Fibroblast of skin of scalp (primary cell): ENCODE measurements at places on chromosomes 4 and X.

- DNase-seq = no peak
These were observed 100.6 kb downstream of the KCNIP4 start for GRCh38 chr4:21848021-21848420.

DNA sequence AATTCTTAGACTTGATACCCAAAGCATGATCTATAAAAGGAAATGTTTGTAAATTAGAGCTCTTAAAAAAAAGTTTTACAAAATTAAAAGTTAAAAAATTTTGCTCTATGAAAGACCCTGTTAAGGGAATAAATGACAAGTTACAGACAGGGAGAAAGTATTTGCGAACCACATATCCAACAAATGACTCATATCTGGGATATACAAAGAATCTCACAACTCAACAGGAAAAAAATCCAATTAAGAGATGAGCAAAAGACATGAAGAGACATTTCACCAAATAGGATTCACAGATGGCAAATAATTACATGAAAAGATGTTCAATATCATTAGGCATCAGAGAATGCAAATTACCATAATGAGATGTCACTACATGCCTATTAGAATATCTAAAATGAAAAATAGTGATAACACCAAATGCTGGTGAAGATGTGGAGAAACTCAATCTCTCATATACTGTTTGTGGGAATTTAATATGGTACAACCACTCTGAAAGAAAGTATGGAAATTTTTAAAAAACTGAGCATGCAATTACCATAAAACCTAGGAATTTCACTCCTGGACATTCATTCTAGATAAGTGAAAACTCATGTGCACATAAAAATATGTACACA is 100.8 kb upstream of the EOLA2 start:
- peak; percentile 72 for DNase-seq

- DNase-seq = no peak
These were observed 307.5 kb upstream of the ANXA10 start for GRCh38 chr4:167784826-167785225.

DNA sequence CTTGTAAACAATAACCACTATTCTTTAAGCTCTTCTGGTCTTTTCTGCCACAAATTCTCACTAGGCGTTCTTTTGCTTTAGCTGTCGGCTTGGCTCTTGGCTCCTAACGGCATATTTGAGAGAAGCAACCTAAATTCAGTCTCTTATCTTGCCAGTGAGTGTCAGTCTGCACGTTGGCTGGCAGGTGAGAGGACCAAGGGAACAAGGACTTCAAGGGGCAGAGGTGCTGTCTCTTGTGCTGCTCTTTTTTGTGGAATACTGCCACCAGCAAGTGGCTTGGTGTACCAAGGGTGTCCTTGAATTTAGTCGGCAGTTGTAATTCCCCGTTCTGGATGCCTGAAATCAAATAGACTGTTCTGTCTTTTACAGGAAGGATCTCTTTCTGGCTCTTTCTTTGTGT is 77.8 kb upstream of the SLC4A4 start:
- DNase-seq = no peak

- peak; percentile 66 for DNase-seq
These were observed 2.3 kb downstream of the CCDC149 start for GRCh38 chr4:24910499-24910898.

DNA sequence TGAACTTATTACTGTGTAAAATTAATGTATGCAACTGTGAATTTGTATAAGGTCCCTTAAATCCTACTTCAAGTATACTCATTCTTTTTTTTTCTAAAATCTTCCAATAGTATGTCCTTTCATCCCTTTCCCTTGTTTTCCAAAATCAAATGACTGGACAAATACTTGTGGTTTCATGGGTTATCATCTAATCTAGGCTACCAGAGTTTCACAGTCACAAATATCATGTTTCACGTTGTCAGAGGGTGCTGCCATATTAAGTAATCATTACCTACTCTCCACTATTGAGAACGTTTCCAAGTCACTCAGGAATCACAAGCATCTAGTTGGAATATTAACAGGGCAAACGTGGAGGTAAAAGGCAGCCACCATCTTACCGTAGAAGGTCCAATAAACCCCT is 1235.0 kb upstream of the TENM3 start:
- DNase-seq = peak; percentile 15

DNA sequence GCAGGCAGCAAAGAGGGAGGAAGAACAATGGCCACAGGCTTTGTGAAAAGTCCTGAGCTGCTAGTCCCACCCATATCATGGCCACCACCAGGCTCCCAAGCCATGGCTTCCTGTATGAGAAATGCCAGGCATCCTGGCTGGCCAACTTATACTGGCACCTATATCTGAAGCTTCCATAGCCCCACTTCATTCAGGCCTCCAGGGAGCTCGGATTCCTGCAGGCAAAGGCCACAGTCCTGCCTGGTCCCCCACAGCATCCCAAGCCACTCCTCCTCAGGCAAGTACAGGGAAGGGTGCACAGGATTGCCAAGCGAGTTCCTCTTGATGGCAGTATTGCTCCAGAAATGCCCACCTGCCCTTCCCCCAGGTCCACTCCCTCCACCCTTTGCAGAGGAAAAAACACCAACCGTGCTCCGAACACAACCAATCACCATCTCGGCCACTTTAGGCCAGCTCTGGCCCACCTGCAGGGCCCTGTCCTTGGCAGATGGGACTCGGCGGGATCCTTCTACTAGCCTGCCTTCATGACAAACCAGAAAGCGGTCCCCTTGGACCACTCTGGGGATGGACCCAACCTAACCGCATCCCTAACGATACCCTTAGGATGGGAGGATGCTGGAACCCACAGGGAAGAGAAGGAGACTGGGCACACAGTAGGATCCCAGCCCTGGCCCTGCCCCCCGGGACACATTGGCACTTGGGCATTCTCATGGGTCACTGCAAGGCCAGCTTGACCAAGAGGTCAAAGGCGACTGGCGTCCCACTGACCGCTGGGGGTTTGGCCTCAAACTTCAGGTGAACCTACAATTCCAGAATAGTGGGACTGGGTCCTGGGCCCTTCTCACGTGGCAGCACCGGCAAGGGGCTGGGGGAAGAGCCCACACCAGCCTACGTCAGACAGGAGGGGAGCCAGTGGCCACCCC is 220.4 kb upstream of the AGTR2 start:
- no peak for DNase-seq

DNA sequence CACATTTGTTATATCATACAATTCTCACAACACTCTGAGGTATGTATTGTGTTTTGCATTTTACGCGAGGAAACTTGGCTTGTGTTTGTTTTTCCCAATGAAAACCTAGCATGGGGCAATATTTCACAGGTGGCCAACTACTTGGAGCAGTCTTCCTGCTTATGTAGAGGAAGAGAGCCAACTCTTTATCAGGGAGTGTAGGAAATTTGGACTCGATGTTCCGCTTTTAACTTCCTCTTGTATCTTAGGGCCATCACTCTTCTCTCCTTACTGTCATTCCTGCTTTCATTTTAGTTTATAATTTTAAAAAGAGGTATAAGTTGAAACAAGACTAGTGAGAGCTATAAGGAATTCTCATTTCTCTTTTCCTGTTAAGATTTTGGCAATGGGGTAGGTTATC is 107.7 kb upstream of the RPS6KA3 start:
- no peak for DNase-seq

DNA sequence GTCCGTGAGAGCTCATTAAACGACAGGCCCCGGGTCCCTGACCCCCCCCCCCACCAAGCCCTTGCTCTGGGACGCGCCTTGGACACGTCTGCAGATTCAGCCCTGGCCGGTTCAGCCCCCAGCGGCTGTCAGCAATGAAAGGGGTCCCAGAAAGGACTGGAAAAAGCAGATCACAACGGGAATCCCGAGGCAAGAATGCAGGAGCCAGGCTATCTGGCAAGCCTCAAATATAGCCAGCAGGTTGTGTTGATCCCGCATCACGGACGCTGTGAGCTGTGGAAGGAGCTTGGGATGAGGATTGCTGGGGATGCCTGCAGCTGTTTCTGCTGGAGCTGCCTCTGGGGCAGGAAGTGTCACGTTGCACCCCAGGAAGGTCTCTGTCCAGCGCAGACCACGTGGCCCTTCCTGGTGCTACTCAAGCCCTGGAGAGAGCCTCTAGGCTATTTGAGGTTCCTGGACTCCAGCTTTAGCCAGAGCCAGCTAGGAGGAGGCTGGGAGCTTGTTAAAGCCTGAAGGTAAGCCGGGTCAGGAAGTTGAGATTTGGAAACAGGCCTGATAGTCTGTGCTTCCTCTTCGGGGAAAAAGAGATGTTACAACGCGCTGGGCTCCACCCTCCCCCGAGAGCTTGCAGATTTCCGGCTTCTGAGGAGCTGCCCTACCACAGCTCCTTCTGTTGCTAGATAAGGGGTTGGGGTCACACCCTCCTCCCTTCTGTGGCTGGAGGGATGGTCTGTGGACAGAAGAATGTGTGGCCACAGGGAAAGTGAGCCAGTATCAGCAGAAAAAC is 19.3 kb upstream of the CSF2RA start:
- peak; percentile 21 for DNase-seq

DNA sequence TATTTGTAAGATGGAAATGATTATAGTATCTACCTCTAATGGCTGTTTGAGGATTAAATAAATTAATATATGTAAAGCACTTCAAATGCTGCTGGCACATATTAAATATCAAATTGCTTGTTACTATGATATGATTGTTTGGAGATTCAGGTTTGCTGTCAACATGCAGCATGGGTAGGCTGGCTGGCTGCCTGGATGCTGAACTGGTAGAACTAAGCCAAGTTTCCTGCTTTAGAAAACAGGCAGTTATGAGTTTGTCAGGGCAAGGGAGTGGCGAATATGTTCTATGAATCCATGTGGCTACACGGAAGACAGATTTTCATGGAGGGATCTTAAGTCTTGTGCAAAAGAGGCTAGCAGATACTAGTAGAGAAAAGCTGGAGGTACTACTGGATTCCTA is 239.6 kb downstream of the GBA3 start:
- no peak for DNase-seq

DNA sequence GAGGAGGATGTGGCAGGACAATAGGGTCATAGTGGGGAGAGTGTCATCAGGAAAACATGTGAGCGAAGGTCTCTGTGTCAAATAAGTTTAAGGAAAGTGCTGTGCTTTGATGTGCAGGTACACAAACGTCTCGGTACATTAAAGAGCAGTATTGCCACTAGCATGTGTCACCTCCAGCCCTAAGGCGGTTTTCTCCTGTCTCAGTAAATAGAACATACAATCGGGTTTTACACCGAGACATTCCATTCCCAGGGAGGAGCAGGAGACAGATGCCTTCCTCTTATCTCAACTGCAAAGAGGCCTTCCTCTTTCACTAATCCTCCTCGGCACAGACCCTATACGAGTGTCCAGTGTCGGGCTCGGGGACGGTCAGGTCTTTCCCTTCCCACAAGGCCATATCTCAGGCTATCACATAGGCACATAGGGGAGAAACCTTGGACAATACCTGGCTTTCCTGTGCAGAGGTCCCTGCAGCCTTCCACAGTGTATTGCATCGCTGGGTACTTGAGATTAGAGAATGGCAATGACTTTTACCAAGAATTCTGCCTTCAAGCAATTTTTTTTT is 684.5 kb downstream of the PDHA2 start:
- DNase-seq = no peak

GRCh38 chr4:101074326-101074725 is 273.0 kb downstream of the PPP3CA start:
- DNase-seq = peak; percentile 14

GRCh38 chrX:152899111-152899873 is 1.4 kb downstream of the ZNF185 start:
- no peak for DNase-seq

GRCh38 chrX:117854806-117855205 is 261.8 kb downstream of the KLHL13 start:
- no peak for DNase-seq

DNA sequence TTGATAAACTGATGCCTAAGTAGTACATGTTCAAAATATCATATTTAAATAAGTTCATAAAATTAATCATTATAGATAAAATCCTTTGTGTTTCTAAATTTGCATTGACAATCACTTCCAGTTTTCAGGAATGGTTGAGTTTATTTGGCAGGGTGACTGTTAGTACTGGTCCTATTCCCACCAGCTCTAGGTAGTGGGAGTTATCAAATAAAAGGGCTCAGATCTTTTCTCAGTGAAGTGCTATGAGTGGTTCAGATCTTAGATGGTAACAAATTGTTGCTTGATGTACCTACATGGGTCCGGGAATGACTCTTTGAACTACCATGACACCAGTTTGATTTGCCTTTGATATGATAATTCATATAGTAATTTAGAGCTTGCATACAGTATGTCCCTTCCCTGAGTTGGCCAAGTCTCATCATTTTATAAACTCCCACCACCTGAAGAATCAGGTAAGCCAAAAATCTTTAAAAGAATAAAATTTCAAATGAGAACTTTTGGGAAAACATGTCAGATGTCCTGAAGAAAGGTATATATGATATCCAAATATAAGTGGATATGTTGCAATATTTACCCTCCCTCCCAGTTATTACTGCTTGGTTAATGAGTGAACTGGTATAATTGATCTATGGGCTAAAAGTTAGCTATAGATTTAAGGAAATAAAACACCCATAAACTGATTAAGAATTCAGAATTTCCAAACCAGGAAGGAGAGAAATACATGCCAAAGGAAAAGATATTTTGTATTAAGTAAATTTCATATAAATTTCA is 28.6 kb downstream of the GPC3 start:
- no peak for DNase-seq

GRCh38 chr4:77095101-77095821 is 19.5 kb upstream of the CCNI start:
- DNase-seq = peak; percentile 60

DNA sequence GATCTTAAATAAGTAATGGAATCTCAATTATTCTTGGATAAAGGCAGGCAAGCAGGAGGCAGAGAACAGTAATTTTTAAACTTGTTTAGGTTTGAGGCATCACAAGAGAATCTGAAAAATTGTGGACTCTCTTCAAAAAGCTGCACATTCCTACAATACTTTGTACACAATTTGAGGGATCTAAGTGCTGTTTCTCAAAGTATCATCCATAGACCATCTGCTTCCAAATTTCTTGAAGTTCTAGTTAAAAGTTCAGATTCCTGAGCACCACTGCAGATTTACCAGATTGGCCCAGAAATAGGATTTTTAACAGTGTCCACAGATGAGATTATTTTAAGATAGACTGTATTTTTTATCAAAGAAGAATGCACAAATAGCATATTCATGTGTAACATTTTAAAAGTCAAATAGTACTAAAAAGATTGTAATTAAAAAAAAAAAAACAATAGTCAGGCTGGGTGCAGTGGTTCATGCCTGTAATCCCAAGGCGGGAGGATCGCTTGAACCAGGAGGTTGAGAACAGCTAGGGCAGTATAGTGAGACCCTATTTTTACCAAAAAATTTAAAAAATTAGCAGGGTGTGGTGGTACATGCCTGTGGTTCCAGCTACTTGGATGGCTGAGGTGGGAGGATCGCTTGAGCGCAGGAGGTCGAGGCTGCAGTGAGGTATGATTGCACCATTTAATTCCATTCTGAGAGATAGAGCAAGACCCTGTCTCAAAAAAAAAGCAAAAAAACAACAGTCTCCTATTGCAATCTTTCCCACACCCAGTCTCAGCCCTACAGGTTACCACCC is 14.2 kb upstream of the FNIP2 start:
- DNase-seq = peak; percentile 51

DNA sequence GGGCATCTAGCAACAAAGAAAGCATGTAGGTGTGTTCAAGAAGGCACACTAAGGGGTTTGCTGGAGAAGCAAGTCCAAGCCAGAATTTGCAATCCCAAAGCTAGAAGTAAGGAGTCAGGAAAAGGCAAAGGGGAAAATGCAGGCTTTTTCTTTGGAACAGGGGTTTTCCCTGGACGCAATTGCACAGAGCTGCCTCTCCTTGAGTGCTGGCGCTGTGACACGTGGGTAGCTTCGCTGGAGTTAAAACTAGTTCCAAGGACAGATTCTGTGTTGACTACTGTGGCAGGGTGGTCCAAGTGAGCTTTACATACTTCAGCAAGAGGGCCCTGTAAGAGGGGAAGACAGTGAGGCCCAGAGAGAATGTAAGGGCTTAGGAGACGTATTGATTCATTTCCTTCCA is 277.1 kb downstream of the ADGRA3 start:
- DNase-seq = no peak
